ENCODE measurements at places on chromosomes 2 and 18.

GRCh38 chr2:100703213-100703612 lies 116.7 kb upstream of the NPAS2 start:
- DNase-seq: no peak

DNA sequence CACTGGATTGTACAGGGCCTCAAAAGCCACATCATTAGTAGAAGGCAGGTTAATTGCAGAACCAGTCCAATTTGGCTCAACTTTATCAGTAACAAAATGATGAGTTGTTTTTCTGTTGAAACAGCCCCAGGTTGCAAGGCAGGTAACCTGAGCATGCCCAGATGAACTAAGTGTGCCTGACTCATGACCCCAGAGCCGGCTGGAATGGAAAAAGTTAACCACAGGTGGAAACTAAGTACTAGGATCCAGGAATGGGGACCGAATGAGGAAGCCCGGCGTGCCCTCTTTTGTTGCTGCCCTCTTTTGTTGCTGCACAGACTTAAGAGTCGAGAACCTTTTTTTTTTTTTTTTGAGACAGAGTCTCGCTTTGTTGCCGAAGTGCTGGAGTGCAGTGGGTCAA lies 79.5 kb upstream of the YWHAQ start:
- no peak for DNase-seq

GRCh38 chr2:134657650-134658250 lies 61.0 kb downstream of the TMEM163 start:
- DNase-seq: peak; percentile 28

- no peak for DNase-seq
Measured at GRCh38 chr2:200135082-200135481, 171.4 kb upstream of the SPATS2L start.

GRCh38 chr2:210617732-210618330 lies 61.4 kb downstream of the CPS1 start:
- DNase-seq: peak; percentile 1

GRCh38 chr2:98470851-98471255 lies 26.2 kb downstream of the INPP4A start:
- DNase-seq: no peak

- DNase-seq: peak; percentile 40
Measured at GRCh38 chr18:12742453-12742852, 39.6 kb downstream of the PSMG2 start.

GRCh38 chr2:238974081-238974480 lies 126.2 kb downstream of the TWIST2 start:
- DNase-seq: no peak

DNA sequence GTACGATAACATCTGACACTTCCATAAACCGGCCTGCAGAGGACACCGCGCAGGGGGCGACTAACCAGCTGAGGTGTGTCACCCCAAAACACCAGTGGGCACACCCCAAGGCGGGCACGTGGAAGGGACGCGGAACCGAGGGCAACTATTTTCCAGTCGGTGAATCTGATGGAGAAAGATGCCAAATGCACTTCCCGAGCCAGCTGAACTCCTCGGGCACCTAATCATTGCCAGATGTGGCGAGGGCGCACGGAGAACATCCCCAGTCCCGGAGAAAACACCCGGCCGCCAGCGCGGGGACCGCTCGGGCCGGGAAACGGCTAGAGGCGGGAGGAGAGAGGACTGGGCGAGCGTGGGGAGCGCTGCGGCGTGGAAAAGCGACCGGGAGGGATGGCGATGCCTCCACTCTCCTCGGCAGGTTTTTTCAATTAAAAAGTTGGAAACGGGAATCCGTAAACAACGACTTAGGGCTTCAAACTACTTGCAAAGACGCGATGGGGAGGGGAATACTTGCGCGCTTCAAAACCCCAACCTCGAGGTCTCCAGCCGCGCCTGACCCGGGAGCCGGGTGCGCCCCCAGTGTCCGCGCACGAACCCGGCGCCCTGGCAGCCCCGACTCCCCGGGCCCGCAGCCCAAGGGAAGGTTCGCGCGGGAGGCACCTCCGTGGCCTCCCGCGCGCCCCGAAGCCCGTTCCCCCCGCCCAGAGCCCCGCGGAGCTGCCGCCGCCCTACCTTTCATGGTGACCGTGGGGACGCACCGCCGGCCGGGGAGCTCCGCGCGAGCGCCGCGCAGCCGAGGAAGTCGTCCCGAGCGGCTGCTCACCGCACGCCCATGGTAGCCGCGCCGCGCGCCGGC lies 497 bp downstream of the COLEC12 start:
- DNase-seq: no peak

- no peak for DNase-seq
Measured at GRCh38 chr2:173359231-173359630, 4.6 kb downstream of the CDCA7 start.

Measured in inflammatory macrophage treated with lipopolysaccharide for 1 hour (primary cell).